ENCODE measurements at places on chromosomes 12 and 14. TPM values are rescaled to one million over a fixed set of nuclear protein-coding genes. Genes with fewer than 3 reads are reported as not detected.

The SERPINA10 gene
- not detected for polyA plus RNA-seq

The LMNTD1 gene
- polyA plus RNA-seq: not detected

The TAS2R31 gene
- polyA plus RNA-seq: 0.16 TPM

The CLSTN3 gene
- 6.5 TPM for polyA plus RNA-seq

The ABCD4 gene
- 31.1 TPM for polyA plus RNA-seq

The KIF5A gene
- polyA plus RNA-seq: 0.83 TPM

The MYF6 gene
- polyA plus RNA-seq: 0.31 TPM

The ENDOU gene
- polyA plus RNA-seq: not detected

The TBX3 gene
- 53.5 TPM for polyA plus RNA-seq

The ARG2 gene
- 16.2 TPM for polyA plus RNA-seq

The SRRM4 gene
- polyA plus RNA-seq: 0.21 TPM

- no peak for DNase-seq
Observed at GRCh38 chr12:127607146-127607725, 659.7 kb upstream of the TMEM132C start.

DNA sequence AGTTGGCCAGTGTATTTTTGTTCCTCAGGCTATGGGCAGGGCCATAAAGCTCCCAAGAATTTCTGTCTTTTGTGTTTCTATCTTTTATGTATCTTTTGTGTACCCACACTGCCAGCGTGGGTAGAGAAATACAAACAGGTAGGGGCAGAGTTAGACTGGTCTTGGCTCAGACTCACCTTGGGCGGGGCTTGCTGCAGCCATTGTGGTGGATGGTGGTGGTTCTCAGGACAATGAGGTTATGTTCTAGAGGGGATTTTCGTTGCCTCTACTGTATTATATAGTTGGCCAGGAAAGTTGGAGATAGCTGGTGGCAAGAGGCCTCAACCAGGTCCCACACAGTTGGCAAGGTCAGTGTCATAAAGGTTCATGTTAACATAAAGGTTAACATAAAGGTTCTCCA is 977.5 kb upstream of the LRFN5 start:
- no peak for DNase-seq

- DNase-seq: no peak
Observed at GRCh38 chr12:52049688-52050087, 1.6 kb upstream of the NR4A1 start.

DNA sequence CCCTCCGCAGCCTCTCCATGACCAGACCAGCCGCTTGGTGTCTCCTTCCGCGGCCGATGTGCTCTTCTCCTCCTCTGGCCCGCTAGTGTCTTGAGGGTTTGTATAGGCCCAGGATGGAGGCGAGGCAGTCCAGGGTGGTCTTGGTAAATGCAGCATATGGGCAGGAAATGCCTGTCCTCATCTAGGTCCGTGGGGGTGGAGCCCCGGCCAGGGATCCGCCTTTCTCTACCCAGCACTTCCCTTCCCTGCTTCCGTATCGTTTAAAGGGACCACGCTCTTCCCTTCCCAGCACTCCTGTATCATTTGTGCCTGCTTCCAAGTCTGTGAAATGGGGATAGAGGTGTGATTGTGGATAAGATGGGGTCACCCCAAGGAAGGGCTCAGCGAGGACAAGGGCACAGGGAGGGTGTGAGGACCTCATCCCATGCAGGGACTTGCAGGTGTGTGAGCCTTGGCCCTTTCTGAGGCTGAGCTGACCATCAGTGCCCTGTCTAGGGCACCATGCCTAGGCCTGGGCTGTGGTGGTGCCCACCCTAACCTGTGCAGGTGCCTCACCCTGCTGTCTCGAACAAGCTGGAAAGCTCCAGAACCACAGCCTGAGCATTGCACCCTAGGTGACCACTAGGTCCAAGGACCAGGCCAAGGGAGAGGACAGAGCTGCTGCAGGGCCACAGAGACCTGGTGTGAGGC is 326.8 kb upstream of the RTL1 start:
- no peak for DNase-seq

DNA sequence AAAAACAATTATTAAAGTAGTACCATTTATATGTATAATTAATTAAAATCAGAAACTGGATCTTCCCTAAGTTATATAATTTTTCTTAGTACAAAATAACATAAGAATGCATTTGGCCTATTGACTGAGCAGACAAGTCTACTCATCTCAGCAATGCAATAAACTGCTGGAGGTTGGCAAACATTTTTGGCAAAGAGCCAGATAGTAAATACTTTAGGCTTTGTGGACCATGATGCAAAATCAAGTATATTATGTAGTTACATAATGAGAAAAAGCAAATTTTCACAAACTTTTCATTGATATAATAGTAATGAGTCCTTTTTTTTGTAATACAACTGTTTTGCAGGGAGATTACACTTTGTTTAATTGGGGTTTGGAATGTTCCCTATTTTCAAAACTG is 30.9 kb downstream of the ERGIC2 start:
- DNase-seq: peak; percentile 36

DNA sequence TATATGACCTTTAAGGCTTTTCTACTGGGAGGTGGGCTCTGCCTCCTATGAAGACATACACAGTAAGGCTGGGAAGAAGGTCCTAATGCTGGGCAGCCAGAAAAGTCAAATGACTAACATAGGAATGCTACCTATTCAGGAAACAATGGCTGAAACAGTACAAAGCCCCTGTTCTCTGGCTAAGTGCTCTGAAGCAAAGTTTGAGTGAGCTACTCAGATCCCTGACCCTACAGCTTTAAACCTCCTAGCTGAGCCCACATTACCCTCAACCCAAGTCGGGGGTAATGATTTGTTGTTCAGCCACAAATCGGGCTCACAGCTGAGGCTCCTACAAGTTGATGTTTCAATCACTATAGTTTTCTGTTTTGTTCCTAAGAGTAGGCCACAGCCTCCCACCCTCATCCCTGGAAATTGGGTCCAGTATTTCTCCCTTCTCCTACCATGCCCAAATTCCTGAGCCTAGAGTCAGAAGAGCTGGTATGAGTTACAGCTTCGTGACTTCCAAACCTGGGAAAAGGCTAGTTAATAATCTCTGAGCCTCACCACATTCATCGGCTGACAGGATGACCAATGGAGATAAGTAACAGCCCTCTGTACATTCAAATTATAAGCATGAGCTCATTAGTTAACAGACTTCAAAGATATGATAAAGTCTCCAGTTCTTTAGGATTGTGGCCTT is 46.5 kb downstream of the BTBD7 start:
- DNase-seq: no peak

GRCh38 chr12:84624601-84625000 is 288.0 kb downstream of the SLC6A15 start:
- DNase-seq: no peak

DNA sequence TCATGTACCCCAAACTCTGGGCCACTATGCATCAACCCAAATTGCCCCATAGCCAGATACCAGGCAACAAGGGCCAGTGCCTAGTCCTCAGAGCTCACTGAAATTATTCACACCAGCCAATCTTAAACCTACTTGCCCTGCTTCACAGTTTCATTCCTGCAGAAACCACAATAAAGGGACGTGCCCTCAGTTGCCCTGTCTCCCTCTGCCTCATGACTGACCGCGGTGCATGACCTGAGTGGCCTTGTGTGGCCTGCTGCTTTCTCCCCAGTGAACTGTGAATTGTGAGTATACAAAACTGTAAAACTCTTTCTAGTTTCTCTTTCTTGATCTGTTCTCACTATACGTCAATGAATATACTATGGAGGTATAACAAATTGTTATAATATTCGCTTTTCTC is 490.9 kb upstream of the MIS18BP1 start:
- no peak for DNase-seq

DNA sequence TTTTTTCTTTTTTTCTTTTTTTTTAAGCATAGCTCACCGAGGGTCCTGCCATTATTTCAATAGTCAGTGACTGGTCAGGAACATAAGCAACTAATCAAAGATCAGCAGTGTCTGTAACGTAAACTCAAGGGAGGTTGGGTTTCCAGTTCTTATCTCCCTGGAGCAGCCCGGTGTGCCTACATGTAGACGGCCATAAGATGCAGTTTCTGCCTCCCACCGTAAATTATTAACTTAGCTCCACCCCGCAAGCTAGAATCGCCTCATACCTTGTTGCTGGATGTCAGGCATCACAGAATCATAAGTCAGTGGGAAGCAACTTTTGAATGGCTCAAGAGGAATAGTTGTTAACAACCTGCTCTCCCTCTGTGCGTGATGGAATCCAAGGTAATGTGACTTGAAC is at the start of gene MYO1H:
TSS of gene MYO1H (plus strand) at position 312 of the 400 bp plus-strand sequence. CDS start at position 373, 61 bp downstream.
- peak; percentile 15 for DNase-seq

GRCh38 chr12:130436741-130437501 is 99.2 kb downstream of the PIWIL1 start:
- DNase-seq: no peak

GRCh38 chr14:23883684-23884540 is 69.7 kb upstream of the DHRS4 start:
- DNase-seq: peak; percentile 53

DNA sequence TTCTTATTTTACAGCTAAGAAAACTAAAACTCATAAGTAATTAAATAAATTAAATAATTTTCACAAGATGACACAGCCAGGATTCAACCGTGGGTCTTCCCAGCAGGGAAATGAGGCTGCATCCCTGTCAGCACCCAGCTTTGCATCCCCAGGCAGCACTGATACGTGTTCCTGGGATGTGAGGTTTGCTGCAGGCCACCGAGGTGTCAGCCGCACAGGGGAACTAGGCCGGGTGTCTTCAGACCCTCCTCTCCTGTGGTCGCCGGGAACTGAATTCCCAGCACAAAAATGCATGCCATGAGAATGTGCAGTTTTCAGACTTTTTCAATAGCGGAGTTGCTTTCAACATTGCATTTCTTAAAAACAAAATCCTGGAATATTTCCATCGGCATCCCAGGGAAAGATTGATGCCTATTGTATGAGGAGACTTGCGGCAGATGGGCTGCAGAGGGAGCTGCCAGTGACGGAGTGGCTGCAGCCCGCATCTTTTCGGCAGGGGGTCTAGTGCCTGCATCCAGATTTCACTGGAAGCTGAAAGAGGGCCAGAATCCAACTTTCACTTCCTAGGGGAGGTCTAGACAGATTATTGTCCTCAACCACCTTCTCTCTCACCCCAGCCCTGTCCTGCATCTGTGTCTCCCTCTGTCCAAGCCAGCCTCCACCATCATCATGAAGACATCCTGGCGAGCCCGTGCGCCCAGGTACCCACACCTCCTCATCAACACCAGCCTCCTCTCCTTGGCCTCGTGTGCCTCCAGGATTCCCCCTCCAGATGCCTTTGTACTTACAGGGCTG is 12.6 kb downstream of the LRTM2 start:
- DNase-seq: no peak

DNA sequence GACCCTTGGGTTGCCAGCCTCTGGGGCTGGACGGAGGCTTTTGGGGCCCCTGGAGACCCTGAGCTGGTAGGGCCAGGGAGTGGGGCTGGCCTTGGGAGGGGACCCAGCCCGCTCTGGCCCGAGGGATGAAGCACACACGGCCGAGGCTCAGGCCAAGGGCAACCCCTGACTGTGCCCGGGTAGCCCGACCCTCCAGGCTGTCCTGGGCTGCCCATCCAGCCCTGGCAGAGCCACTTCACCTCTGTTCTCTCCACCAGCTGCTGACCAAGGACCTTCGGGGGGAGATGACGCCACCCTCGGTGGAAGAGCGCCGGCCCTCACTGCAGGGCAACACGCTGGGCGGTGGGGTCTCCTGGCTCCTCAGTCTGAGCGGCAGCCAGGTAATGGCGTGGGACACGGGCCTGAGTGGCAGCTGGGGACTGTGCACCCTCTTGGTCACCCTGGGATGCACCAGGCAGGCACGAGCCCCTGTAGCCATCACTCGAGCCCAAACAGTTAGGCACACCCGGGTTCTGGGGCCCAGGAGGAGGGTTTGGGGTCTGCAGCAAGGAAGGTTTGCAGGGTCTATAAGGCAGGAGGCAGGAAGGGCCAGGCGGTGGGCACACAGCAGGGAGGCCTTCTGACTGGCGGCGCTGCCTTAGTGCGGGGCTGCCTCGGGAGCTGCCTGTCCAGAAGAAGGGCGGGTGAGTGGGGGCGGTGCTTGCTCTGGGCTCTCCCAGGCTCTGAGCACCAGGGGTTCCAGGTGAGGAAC is 19.7 kb downstream of the ASPG start:
- no peak for DNase-seq

- no peak for DNase-seq
Observed at GRCh38 chr12:94567761-94568160, 82.6 kb downstream of the TMCC3 start.

- no peak for DNase-seq
Observed at GRCh38 chr12:48151103-48151771, 6.1 kb downstream of the ASB8 start.

DNA sequence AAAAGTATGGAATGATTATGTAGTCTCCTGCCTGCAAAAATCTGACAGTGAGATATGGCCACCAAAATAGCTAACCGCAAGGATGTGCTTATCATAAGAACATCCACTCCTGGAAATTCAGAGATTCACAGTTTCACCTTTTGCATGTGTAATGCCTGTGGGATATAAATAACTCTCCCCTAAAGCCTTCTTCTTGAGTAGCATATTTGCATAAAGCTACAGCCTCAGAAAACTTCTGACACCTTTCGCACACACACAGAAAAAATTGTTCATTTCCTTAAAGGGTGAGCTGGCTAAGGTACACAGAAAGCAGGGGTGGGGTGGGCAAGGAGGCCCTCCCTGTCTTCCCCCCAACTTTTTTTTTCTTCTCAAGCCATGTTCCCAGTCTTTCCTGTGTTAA is 3.1 kb upstream of the IGF1 start:
- DNase-seq: no peak

- DNase-seq: no peak
Observed at GRCh38 chr12:95141310-95141709, 67.9 kb upstream of the NR2C1 start.

- no peak for DNase-seq
Observed at GRCh38 chr14:65933400-65934069, 521.0 kb downstream of the FUT8 start.

DNA sequence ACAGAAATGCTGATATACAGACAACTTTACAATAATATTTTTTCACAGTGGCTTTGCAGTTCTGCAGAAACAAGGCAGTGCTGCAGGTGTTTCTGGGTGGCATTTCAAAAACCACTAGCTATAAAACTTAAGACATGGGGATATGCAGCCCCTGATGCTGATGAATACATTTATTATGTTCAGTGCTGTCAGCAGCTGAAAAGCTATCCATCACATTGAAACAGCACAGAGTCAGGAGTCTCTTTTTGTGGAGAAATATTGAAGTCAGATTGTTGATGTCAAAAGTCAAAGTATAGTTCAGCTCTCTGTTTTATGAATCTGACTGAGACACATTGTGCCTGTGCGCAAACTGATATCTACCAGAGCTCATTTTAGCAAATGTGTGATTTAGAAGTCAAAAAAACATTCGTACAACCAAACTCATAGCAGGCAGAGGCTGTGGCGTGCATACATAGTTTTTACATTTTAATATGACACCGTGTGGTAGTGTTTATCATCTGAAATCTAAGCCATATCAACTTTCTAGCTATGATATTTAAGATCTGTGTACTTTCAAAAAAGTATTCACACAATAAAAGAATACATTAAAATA is 467.6 kb downstream of the PRKD1 start:
- DNase-seq: no peak

GRCh38 chr14:96243785-96244184 is 12.2 kb upstream of the BDKRB1 start:
- DNase-seq: no peak

Data from small intestine (tissue), 16 donors.